ENCODE measurements at places on chromosomes 11 and 22.
A peak's percentile ranks its signal among the peaks of the same experiment; 100 is the strongest.

DNA sequence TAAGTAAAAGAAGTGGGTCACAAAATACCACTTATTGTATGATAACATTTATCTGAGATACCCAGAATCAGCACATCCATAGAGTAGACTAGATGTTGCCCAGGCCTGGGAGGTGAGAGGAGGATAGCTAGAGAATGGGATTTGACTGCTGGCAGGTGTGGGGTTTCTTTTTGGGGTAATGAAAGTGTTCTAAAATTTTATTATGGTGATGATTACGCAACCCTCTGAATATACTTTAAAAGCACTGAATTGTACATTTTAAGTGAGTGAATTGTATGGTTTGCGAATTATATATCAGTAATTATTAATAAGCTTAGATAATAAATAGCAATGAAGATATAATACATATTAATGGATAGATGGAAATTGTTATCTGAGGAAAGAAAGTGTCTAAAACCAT, 35.7 kb upstream of the ACAT1 start:
- no peak for DNase-seq

- DNase-seq, result no peak
Observed at GRCh38 chr11:17298302-17298701, 21.8 kb downstream of the NUCB2 start.

GRCh38 chr22:40238425-40239344, 61.0 kb downstream of the TNRC6B start:
- peak; percentile 25 for DNase-seq

GRCh38 chr22:46287873-46288751, 8.6 kb upstream of the GTSE1 start:
- DNase-seq, result peak; percentile 33

DNA sequence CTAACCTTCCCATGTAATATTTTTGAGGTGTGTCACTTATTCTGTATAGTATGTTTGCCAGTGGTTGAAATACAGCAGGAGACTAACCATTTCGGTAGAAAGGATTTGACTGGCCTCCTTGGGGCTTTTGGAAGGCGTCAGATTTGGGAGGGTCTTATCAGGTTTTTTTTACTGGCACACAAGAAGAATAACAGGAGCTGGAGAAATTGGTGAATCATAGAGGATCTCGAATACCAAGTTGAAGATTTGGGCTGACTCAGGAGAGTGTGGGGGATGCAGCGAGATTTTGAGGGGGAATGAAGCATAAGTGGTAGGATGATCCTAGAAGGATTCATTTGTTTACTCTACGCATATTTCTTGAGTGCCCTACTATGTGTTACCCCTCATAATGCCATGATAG, 200.5 kb downstream of the DDX10 start:
- no peak for DNase-seq

GRCh38 chr22:37420686-37421467, 6.4 kb downstream of the ELFN2 start:
- DNase-seq, result no peak

DNA sequence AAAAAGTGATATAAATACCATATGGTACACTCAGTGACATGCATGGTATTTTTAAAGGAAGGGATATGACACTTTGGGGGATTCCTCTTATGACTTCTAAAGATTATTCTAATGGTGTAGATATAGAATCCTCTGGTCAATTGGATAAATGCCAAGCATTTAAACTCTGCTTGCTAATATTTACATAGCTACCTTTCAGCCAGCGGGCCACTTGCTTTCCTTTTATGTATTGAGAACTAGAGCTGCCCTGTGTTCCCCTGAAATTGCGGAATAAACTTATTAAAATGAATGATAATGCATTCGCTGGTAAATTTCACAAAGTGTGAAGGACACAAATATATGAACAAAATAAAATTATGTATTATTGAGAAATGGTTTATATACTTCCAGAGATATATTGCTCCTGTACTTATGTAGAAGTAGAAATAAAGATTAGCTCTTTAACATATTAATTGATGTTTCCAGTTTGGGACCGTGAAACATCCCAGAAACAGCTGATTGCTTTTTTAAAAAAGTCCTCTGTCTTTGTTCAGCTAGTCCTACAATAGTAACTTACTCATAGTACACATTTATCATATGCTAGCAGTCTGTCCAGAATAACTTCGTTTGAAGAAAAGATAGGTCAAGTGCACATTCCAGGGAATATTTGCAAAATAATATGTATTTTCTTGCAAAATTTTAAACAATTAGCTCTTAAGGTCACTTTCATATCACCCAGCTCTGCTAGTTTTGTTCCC, 40.1 kb upstream of the CARD18 start:
- DNase-seq, result no peak

GRCh38 chr11:109112821-109113280, 309.1 kb upstream of the C11orf87 start:
- no peak for DNase-seq

- no peak for DNase-seq
Observed at GRCh38 chr11:86637988-86638387, 34.4 kb downstream of the ME3 start.

- DNase-seq, result no peak
Observed at GRCh38 chr11:71340086-71340606, 87.8 kb upstream of the SHANK2 start.

- DNase-seq, result no peak
Observed at GRCh38 chr22:27329131-27329850, 472.3 kb downstream of the MN1 start.

- DNase-seq, result no peak
Observed at GRCh38 chr11:27696961-27697360, 3.3 kb downstream of the BDNF start.

DNA sequence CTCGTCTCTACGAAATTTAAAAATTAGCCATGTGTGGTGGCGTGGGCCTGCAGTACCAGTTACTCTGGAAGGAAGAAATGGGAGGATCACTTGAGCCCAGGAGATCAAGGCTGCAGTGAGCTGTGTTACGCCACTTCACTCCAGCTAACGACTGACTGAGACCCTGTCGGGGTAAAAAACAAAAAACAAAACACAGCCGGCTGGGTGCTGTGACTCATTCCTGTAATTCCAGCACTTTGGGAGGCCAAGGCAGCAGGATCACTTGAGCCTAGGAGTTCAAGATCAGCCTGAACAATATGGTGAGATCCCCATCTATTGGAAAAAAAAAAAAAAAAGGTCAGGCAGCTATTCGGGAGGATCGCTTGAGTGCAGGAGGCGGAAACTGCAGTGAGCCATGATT, 2.4 kb downstream of the PAFAH1B2 start:
- DNase-seq, result no peak

DNA sequence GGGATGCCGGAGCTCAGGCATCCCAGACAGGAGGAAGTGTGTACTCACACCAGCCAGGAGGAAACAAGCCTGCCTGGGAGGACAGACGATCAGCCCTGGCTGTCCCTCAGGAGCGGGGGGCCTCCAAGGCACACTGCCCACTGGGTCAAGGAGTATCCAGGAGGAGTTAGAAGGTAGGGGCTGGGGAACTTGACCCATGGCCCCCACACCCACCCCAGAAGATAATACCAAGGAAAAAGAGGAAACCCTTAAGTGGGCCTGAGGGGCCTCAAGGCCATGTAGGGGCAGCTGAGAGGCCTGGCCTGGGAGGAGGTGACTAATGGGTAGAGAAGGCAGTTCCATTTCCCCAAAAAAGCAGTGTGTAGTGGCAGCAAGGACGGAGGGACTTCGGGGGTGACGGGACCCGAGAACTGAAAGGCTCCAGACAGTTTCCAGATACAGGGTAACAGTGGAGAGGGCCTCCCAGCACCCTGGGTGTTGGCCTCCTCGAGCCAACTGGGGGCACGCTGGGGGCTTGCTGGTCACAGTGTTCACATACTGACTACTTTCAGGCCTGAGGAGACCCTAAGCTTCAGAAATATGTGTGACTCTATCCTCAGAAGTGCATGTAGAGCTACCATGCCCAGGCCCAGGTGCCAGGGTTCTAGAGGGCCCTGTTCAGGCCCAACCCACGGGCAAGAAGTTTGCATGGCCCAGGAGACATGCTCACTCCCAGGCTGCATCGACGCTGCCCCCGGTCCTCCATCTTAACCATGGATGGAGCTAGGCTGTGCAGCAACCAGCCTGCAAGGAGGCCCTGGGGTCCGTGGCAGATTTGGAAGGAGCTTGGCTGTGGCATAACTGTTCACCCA, 75.7 kb upstream of the PITPNB start:
- no peak for DNase-seq

DNA sequence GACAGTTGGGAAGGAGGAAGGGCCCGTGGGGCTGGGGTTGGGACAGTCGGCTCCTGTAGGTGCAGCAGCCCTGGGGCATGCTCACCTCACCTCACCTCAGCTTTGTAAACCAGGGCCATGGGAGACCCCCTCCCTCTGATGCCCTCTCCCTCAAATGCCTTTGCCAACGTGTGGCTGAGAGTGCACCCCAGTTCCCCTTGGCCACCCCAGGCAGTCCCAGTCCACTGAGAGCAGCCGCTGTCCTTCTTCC, 4.2 kb upstream of the NEAT1 start:
- DNase-seq, result no peak

GRCh38 chr11:102981324-102981910, 25.9 kb upstream of the MMP13 start:
- DNase-seq, result no peak

- DNase-seq, result peak; percentile 37
Observed at GRCh38 chr11:2383852-2384804, 7.0 kb downstream of the CD81 start.

DNA sequence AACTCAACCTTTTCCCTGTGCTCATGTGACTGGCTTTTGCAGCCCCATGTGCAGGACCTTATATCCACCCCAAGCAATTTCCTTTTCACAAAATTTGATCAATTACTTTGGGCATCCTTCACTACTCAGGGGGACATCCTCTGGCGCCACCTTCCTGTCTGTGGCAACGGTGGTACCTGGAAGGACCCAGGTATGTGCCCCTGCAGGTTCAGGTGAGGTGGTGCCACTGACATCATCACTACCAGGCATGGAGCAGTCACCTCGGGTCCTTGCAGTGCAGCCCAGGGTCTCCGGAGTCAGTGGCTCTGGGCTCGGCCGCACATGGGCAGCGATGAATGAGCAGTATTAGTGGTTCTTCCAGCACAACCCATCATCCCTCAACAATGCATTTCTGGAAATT, 37.7 kb upstream of the B3GAT1 start:
- DNase-seq, result no peak

GRCh38 chr11:44773351-44773965, 46.7 kb downstream of the TSPAN18 start:
- no peak for DNase-seq

GRCh38 chr11:95517453-95517852, 272.1 kb downstream of the FAM76B start:
- DNase-seq, result no peak

DNA sequence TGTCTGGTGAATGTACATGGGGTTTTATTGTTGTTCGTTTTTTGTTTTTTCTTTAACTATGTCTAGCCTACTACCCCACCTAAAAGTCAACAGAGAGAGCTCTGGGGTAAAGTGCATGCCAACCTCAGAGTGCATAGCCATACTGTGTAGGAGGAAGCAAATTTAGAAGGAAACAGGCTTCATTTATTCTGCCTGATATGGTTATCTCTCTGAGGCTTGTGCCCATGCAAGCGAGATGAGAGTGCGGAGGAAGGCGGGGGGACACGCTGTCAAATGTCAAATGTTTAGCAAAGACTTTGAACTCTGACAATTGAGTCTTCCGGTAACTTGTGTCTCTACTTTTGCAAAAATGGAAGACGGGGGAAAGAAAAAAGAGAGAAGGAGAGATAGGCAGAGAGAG, 295.5 kb downstream of the ETS1 start:
- peak; percentile 69 for DNase-seq

GRCh38 chr11:85829172-85829571, 18.2 kb upstream of the SYTL2 start:
- DNase-seq, result no peak

GRCh38 chr11:110797453-110797852, 85.2 kb upstream of the ARHGAP20 start:
- peak; percentile 3 for DNase-seq

DNA sequence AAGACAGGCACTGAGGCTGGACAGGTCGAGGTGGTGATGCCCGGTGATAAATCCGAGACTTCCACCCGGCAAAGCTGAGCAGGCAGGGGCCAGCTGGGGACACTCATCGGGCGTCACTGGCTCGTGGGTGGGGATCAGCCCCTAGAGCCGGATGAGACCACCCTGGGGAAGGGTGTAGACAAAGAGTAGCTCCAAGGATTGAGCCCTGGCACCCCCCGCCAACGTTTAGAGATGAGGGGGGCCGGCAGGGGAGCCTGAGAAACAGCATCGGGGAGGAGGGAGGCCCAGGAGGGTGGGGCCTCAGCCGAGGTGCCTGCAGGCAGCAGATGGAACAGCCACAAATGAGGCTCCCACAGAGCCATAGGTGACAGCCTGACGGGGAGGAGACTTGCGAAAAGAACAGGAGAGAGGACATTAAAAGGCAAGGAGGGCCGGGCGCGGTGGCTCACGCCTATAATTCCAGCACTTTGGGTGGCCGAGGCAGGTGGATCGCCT, 27.4 kb upstream of the CBX7 start:
- no peak for DNase-seq

GRCh38 chr11:86132667-86133249, 63.9 kb upstream of the PICALM start:
- DNase-seq, result no peak

DNA sequence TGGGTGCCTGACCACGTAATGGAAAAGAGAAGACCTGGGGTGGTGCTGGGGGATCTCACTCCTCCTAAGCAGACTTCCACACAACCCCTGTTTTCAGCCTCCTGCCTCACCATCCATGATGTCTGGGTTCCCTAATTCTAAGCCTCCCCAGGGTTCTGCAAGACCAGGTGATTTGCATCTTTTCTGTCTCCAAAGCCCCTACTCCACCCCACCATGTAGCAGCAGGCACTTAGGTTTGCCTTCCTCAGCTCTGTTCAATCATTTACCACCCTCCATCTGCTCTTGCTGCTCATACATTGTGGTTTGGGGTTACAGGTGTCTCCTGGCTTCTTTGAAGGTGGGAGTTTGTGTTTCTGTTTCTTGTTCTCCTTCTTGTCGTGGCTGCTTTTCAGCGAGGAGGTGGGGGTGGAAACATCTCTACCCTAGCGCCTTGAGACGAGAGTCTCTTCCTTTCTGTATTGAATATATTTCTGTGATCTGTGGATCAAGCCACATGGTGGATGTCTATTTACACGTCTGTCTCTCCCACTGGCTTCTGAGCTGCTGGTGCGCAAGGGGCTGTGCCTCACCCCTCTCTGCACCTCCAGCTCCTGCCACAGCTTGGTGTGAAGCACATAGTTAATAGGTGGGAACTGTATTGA, 6.6 kb upstream of the SSTR3 start:
- peak; percentile 81 for DNase-seq

DNA sequence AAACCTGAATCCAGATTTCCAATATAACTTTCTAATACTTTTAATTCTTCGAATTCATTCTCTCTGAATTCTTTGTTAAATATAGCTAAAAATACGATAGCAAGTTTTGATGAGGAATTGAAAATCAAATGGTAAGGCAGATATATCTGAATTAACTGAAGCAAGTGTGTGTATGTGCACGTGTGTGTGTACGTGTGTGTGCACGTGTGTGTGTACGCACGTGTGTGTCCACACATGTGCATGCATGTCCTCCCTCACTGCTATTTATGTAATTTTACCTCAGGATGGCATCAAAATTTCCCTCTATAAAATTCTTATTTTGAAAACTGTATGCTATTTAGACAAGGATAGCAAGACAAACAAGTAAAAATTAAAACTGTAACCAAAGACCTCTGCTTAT, 961.3 kb upstream of the CNTN5 start:
- no peak for DNase-seq

- no peak for DNase-seq
Observed at GRCh38 chr11:61095021-61095420, 7.3 kb upstream of the CD5 start.

GRCh38 chr11:111538407-111539114, 2.0 kb upstream of the LAYN start:
- no peak for DNase-seq

- no peak for DNase-seq
Observed at GRCh38 chr22:43482318-43482625, 70.5 kb downstream of the MPPED1 start.

GRCh38 chr11:76073724-76074123, 132.6 kb downstream of the WNT11 start:
- DNase-seq, result no peak

Data from CD4-positive, alpha-beta T cell treated with Interleukin-15 for 4 hours (primary cell).